Chondrocyte (in vitro differentiated cells): ENCODE measurements at places on chromosomes 1 and 21. TPM values are rescaled to one million over a fixed set of nuclear protein-coding genes. Genes with fewer than 3 reads are reported as not detected.

Gene BARHL2
- not detected in 3 replicates for total RNA-seq

Gene GFI1
- total RNA-seq = 0.15 TPM in 1 of 3 replicates, not detected in the others

Gene MX1
- total RNA-seq = 1.2 to 2.6 TPM (median 2.1 TPM) in 3 replicates

Gene SF3B4
- 54.7 to 63.9 TPM (median 58.2 TPM) in 3 replicates for total RNA-seq

Gene RHBDL2
- total RNA-seq = not detected in 3 replicates

Gene DIO1
- not detected in 3 replicates for total RNA-seq

Gene SPATA1
- 1.0 to 2.1 TPM (median 1.1 TPM) in 3 replicates for total RNA-seq

Gene CR1L
- not detected in 3 replicates for total RNA-seq

Gene OPRD1
- 0.10 to 0.22 TPM (median 0.15 TPM) in 3 replicates for total RNA-seq

Gene C1QTNF12
- total RNA-seq = 1.3 to 2.1 TPM (median 1.7 TPM) in 3 replicates

Gene CD2
- not detected in 3 replicates for total RNA-seq

Gene CELA2A
- total RNA-seq = not detected in 3 replicates

Gene LHX8
- total RNA-seq = not detected in 3 replicates

Gene CLDN17
- total RNA-seq = not detected in 3 replicates

Gene PARP1
- total RNA-seq = 43.9 to 77.5 TPM (median 48.6 TPM) in 3 replicates

Gene TNFRSF4
- 0.24 to 0.59 TPM in 2 of 3 replicates, not detected in the other for total RNA-seq

Gene FCRL6
- not detected in 3 replicates for total RNA-seq

Gene DNALI1
- 3.5 to 5.7 TPM (median 3.9 TPM) in 3 replicates for total RNA-seq

Gene TIE1
- total RNA-seq = not detected in 3 replicates

Gene OR2T8
- not detected in 3 replicates for total RNA-seq

Gene TTC34
- 0.60 to 1.8 TPM (median 0.67 TPM) in 3 replicates for total RNA-seq

Gene DDAH1
- 91.8 to 93.0 TPM (median 92.7 TPM) in 3 replicates for total RNA-seq

Gene CELA2B
- not detected in 3 replicates for total RNA-seq

Gene WDR4
- total RNA-seq = 9.6 to 12.2 TPM (median 11.5 TPM) in 3 replicates
